Fibroblast of skin of right quadriceps (primary cell): ENCODE measurements at places on chromosomes 13 and 19.

- DNase-seq = no peak
Observed at GRCh38 chr19:18637673-18638630, 1.1 kb downstream of the KLHL26 start.

- DNase-seq = no peak
Observed at GRCh38 chr13:61880578-61881283, 465.1 kb upstream of the PCDH20 start.

DNA sequence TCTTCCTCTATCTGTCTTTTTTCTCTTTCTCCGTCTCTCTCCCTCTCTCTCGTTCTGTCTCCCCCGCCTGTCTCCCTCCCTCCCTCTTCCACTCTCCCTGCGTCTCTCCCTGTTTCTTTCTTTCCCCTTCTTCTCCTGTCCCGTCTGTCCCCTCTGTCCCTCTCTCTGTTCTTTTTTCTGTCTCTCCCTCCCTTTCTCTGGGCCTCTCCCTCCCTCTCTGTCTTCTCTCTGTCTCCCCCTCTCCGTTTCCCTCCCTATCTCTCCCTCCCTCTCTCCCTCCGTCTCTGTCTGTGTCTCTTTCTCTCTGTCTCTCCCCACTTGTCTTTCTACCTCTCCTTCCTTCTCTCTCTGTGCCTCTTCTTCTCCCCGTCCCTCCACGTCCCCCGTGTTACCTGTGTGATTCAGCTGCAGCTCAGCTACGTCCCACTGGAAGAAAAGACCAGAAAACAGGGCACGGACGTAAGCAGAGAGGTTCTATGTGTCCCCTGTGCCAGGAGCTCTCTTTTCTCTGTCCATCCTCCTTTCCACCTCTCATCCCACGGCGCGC, 1.2 kb downstream of the CD70 start:
- no peak for DNase-seq

DNA sequence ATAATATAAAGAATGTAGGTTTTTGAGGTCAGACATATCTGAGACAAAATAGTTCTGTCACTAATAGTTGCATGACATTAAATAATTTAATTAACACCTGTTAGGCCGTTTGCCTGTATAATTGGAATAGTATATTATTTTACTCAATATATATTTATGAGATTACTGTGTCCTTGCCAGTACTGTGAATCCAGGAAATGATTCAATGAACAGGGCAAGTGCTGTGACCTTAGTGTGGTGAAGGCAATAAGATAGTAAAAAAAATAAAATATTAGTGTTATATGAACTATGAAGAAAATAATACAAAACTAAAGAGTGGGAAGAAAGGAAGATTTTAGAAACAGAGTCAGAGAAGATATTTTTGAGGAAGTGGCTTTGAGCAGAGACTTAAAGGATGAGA, 403.7 kb downstream of the PCDH9 start:
- no peak for DNase-seq
